ENCODE measurements at places on chromosomes 1 and 21.

DNA sequence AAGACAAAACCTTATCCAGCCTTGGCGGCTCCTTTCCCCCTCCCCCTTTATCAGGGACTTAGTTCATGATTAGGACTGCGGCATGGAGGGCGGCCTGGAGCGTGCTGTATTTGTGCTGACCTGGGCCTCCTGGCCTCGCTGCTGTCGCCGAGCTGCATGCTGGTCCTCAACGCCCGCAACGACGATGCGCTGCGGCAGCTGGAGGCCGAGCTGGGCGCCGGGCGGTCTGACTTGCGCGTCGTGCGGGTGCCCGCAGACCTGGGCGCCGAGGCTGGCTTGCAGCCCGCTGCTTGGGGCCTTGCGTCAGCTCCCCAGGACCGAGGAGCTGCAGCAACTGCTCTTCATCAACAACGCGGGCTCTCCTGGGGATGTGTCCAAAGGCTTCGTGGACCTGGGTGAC lies 70.9 kb downstream of the TM2D1 start:
- DNase-seq = no peak

- no peak for DNase-seq
These were observed 25.4 kb downstream of the LDLRAD2 start for GRCh38 chr1:21837476-21837875.

DNA sequence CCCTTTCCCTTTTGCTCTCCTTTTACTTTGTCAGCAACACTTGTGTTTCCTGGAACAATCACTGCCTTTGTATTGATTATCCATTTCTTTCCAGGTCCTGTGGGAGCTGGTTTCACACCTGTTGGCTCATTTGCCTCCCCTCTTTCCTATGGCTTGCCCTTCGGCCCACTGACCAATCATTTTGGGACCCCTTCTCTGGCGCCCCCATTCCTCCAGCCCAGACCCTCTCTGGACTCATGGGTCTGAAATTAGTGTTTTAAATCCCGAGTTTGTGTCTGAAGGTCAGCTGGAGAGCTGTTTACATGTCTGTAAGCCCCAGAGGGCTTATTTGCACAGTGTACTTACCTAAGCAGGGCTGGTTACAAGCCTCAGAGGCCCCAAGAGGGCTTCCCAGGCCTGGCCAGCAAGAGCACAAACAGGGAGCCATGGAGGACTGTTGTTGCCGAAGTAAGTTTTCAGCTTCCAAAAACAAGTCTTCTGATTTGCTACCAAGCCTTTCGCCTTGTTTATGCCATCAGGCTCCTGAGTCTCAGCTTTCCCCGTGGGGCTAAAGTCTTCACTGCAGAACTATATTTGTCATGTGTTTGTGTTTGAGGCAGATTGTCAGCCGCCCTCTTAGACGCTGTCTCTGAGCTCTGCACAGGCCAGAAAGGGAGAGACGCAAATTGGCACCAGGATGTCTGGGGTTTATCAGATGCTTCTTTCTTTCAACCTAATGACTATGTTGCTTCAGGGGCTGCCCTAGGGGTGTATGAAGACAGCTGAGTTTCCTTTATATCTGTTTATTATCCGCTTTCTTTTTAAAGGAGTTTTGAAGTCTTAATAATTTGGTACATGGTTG lies 93.0 kb downstream of the ATP1A1 start:
- DNase-seq = no peak

GRCh38 chr1:240732390-240732789 lies 120.4 kb upstream of the GREM2 start:
- DNase-seq = peak; percentile 38

DNA sequence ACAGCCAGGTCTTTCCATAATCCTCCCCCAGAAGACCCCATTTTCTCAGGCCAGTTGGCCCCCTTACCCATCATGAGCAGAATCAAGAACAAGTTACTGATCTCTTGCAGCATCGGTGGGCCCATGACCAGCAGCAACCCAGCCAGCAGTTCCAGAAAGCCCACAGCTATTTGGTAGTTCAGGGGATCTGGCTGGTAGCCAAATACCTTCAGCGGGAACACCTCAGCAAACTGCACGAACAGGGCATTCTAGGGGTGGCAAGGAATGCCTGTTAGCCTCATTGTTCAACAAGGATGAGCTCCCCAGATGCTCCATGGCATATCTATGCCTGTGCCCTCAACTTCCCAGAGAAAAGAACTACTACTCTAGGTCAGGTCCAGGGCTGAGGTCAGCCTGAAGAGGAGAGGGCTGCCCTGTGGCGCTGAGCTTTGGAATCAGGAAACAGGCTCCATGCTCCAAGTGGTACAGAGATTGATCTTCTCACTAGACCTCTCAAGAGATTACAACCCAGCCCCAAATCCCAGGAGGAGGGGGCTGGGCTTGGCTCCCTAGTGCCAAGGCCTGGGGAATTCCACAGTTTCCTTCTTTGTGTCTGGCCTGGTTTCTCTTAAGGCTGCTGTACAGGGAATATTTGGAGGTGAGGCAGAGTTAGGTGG lies 1.3 kb downstream of the TMEM35B start:
- DNase-seq = no peak

- no peak for DNase-seq
These were observed 8.3 kb upstream of the ETS2 start for GRCh38 chr21:38797470-38797869.

DNA sequence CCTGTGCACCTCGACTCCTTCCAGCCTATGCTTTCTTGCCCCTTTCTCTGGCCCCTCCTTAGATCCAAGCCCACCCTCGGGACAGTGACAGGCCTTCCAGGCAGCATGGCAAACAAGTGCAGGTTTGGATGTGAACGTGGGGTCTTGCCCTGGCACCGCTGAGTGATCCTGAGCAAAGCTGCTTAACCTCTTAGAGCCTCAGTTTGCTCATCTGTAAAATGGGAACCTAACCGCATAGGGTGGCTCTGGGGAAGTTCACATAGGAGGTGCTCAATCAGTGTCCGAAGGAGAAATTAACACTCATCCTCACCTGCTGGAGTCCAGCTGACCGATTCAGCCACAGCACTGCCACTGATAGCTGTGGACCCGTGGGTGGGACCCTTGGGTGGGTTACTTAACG lies 7.2 kb downstream of the MFAP2 start:
- no peak for DNase-seq

DNA sequence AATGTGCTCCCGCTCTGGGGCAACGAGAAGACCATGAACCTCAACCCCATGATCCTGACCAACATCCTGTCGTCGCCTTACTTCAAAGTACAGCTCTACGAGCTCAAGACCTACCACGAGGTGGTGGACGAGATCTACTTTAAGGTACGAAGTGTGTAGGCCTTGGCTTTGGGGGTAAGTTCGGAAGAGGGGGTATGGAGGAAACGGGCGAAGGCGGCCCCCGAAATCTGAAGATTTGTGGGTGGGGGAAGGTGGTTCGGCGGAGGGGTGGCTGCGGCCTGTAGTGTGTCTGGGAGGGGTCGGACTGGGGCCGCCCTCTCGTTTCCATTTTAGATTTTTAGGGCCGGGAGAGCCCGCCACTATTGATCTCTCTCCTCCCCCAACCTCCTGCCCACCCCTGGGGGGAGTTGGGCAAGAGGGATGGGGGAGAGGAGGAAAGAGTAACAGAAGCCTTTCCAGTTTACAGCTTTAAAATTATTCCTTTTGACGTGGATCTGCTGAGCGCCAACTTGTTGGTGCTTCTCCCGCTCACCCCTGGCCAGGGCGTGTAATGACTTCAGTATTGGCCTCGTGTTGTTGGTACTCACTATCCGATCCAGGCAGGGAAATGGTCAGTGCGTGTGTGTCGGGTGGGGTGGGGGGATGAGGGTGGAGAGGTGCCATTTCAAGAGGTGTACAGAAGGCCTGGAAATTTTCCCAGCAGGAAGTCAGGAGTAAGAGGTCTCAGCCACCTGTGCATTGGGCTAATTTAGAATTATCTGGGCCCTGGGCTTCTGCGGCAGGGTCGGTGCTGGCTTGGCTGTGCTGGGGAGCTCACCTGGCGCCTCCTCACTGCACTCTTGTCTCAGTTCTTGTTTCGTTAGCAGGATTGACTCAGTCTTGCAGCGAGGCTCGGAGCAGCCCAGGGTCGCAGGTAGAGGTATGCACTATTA lies 880 bp downstream of the PRPF38B start:
- DNase-seq = peak; percentile 40

- DNase-seq = peak; percentile 55
These were observed 35.2 kb downstream of the DNASE2B start for GRCh38 chr1:84433258-84434080.

GRCh38 chr1:219177363-219177762 lies 3.7 kb downstream of the LYPLAL1 start:
- DNase-seq = no peak

DNA sequence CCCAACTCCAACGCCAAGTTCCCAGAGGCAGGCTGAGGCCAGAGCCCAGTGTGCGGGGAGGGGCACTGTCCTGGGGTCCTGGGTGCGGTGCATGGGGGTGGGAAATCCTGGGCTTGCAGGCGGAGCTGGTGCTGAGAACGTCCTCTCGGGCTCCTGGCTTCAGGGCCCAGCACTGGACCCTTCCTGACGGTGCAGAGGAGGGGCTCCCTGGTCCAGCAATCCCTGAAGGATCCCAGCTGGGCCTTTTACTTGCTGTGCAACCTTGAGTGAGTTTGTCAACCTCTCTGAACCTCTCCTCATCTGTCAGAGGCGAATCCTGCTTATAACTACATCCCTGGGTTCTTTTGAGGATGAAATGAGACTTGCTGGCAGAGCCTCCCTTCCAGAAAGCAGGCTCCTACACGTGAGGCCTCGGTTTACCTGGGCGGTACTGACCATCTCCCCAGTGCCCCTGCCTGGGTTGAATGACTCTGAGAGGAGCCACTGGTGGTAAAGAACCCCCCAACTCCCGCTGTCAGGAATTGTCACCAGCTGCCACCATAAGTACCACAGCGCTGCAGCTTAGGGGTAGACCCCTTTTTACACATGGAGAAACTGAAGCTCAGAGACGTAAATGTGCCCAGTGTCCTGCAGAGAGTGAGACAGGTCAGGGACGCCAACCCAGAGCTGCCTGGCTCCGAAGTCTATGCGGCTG lies 77.3 kb downstream of the DHRS3 start:
- DNase-seq = no peak

DNA sequence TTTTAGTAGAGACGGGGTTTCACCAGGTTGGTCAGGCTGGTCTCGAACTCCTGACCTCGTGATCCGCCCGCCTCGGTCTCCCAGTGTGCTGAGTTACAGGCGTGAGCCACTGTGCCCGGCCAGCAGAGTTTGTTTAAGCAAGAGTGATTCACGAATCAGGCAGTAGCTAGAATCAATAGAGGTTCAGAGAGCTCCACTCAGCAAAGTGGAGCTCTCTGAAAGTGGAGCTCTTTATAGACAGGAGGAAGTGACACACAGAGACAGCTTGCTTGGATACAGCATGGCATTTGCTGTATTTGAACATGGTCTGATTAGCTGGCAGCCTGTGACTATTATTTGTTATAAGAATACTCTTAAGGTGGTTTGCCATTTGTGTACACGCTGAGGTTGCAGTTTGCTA lies 27.1 kb upstream of the CD34 start:
- DNase-seq = no peak

DNA sequence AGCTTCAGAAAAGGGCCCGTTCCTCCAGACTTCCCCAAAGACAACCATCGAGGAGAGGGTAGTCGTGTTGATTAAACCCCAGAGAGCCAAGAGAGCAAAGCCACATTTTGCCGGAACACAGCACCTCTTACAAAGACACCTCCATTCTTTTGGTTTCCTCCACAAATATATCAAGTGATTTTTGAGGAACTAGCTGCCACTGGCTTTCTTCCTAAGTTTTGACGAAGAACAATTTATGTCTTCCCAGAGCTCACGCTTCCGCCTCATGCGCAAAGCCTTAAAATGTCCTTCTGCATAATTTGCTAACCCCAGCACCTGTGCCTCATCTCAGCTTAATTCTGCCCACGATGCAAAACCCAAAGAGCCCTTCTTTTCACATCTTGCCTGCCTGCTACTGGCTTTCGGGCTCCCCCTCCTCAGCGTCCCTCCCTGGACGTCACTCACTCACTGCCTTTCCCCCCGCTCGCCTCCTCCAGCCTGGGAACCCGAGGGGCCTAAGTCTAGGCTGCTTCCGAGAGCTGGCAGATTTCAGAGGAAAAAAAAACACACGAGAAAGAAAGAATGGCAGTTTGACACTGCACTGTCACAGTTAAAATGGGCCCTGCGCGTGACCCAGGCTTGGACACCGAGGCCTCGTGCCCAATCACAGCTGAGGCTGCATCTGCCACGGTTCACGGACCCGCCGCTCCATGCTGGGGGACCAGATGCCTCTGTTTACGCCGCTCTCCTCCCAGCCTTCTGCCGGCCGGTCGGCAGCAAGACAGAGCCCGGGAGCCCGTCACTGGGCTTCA lies 77.6 kb upstream of the IFNAR2 start:
- DNase-seq = no peak

DNA sequence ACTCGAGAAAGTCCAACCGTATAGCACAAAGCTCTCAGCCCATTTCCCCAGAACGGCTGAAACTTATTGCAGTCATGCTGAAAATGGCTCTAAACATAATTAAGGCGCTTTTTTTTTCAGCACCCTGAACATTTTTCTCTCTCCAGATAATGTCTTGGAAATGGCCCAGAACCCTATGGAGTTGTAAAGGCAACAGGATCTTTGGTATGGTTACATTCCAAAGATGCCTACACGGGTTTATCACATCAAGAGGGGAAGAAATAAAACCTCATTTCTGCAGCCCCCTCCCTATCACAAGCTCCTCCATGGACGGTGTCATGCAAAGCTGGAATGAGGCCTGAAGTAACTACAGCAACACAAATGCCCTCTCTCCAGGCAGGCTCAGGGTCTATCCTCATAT lies 126.4 kb upstream of the GALNT2 start:
- no peak for DNase-seq

- DNase-seq = no peak
These were observed 141.8 kb downstream of the ZZZ3 start for GRCh38 chr1:77540501-77541161.

GRCh38 chr21:15433091-15433490 lies 296.7 kb upstream of the USP25 start:
- no peak for DNase-seq

DNA sequence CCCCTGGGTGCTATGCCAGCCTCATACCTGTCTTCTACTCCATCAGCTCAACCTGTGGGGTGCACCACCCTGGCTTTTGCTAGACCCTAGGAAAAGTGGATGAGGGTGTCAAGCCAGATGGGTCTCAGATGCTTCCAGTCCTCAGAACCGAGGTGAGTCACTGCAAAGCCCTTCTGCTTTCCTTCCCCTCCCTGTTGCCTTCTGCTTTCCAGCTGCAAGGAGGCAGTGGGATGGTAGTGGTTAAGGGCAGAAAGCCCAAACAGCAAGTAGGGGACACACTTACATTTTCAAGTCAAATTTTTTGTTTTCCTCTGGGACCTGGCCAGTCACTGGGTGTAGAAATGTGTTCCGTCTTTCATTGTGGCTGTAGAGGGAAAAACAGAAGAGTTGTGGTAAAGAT lies 60.7 kb upstream of the GOLT1A start:
- DNase-seq = no peak

GRCh38 chr1:75085931-75086330 lies 48.3 kb upstream of the LHX8 start:
- DNase-seq = no peak
